Left forelimb (tissue), 1 donor: ENCODE measurements at places on chromosomes 3 and 15.

DNA sequence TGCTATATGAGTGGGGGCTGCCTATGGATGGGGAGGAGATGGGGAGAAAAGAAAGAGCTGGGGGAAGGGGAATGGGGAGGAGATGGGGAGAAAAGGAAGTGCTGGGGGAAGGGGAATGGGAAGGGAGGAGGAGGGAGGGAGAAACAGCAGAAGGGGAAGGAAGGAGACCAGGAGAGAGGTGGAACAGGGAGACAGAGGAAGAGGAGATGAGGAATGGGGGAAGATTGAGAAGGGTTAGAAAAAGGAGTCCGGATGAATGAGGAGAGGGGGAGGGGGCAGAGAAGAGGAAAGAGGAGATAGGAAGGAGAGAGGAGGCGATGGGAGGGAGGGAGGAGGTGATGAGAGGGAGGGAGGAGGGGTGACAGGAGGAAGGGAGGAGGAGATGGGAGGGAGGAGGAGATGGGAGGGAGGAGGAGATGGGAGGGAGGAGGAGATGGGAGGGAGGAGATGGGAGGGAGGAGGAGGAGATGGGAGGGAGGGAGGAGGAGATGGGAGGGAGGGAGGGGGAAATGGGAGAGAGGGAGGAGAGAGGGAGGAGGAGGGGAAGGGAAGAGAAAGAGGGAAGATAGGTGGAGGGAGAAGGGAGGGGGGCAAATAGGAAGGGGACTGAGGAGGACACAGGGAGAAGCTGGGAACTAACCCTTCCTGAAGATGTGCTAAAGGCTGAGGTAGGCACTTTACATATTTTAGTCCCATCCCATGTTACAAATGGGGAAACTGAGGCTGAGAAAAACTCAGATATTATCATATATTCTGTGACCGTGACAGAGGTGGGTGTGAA lies 6.6 kb upstream of the BCL2L10 start:
- no peak for DNase-seq

DNA sequence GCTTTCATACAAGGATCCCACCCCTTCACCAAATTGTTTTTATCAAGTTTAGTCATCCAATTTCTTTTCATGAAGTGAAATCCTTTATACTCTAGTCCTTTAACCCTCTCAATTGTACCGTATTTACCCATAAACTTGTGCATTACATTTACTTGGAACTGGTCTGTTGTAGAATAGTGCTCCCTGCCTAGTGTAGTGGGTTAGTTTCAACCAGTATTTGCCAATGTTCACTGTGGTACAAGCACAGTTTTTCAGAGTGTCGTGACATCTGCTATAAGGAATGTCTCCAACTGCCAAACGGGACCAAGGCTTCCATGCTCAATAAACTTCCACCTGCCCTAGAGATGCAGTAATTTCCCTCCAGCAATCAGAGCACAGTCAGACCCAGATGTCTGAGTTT lies 211.9 kb downstream of the KCNAB1 start:
- DNase-seq = no peak

GRCh38 chr3:74410276-74410941 lies 204.1 kb downstream of the CNTN3 start:
- DNase-seq = no peak

DNA sequence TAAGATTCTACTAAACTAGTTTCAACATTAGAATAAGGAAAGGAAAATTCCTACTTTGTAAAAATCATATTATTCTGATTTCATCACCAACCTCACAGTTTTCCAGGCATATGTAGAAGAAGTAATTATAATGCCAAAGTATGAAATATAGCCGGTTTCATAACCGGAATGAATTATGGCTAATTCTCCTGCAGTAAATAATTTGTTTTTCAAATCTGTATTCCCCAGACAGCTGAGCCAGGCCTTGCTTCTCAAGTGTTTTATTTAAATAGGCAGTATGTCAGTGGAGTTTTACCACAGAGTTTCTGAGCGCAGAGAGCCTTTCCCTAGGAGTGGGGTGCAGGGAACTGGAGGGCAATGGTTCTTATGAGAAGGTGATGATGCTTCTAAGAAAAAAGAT lies 8.7 kb upstream of the CPA3 start:
- no peak for DNase-seq

GRCh38 chr3:16897254-16897926 lies 12.6 kb downstream of the PLCL2 start:
- DNase-seq = no peak

- no peak for DNase-seq
Measured at GRCh38 chr15:49462232-49462844, 39.3 kb downstream of the FGF7 start.

- no peak for DNase-seq
Measured at GRCh38 chr3:30513374-30514152, 92.8 kb upstream of the TGFBR2 start.

DNA sequence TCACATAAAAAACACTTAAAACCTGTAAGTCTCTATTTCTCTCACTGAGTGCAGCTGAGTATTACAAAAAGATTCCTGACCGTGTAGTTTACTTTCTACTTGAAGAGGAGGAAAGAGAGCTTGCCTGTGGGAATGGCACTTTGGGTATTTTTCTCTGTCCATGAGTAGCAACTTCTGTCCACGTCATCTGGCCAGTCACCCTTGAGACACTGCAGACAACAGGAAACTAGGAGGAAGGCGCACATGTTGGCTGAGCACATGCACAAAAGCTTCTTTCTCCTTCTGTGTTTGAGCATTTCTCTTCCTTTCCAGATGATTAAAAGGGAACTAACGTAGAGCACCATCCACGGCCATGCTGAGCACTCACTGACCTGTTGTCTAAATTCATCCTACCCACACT lies 19.7 kb downstream of the STARD5 start:
- DNase-seq = peak; percentile 28

DNA sequence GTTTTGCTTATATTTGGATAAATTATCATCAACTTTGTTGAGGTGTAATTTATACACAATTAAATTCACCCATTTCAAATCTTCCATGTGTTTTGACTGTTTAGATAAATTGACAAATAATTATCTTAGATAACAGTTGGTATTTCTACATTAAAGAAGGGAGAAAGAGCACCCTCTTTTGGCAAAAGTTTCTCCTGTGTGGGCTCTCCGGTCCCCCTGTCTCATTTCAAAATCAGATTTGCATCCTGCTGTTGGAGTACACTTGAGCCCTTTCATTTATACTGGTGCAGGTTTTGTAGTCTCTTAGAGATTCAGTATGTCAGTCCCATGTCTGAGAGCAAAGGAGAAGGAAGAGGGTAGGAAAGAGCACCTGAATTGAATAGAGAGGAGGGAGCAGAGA lies 49.4 kb downstream of the NKIRAS1 start:
- no peak for DNase-seq

GRCh38 chr15:45030743-45031142 lies 7.7 kb downstream of the SORD start:
- DNase-seq = no peak

DNA sequence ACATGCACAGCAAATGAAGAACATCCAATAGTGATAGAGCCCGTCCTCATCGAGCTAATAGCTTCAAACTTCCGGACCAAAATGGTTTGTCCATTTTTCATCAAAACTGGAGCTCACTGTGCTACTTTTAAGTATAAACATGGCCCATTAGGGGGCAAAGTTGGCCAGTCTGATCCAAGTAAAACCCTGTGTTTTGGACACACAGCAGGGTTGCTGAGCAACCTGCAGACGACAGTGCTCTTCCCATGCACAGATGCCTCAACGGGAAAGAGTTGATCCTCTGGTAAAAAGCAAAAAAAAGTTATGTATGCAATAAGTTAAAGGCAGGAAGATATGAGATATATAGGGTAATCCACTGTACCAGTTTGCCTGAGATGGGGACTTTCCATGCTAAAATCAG lies 244.0 kb upstream of the THBS1 start:
- no peak for DNase-seq

- DNase-seq = no peak
Measured at GRCh38 chr3:44894485-44894884, 20.1 kb downstream of the TGM4 start.

- no peak for DNase-seq
Measured at GRCh38 chr3:23162934-23163333, 40.2 kb upstream of the UBE2E2 start.

DNA sequence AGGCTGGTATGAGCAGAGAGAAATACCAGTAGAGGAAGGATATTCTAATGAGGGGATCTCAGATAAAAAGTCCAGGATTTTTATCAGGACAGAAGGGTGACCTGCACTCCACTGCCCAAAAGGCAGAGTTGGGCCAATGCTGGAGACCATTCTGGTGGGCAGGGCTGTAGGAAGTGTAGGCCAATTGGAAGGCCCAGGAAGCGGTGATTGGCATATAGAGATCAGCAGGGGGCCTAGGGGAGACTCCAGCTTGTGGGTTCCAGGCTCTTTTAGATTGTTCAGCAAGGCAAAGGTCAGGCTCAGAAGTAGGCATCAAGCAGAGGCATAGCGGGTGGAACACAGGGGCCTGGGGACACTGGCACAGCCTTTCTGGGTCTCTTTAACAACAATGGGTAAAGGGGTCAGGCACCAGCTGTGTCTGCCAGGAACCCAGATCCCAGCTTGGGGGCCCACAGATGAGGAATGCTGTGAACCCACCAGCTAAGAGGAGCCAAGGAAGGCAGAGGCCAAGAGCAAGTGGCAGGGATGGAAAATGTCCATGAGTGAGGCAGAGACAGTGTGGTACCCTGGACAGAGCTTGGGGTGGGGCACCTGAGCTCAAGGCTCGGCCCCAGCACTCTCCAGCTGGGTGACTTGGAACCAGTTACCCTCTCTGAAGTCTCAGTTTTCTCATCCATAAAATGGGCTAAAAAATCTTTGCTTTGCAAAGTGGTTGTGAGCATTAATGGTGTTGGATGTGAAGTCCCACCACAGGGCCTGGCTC lies 27.0 kb upstream of the RASGRF1 start:
- DNase-seq = no peak

GRCh38 chr15:62491642-62492041 lies 326.6 kb upstream of the C2CD4B start:
- no peak for DNase-seq

GRCh38 chr3:196804773-196805172 lies 62.9 kb upstream of the SENP5 start:
- DNase-seq = no peak

- DNase-seq = no peak
Measured at GRCh38 chr3:69842789-69843188, 103.5 kb downstream of the MITF start.

GRCh38 chr3:64382153-64382552 lies 156.9 kb upstream of the PRICKLE2 start:
- no peak for DNase-seq

GRCh38 chr3:126676919-126677705 lies 22.2 kb upstream of the TXNRD3 start:
- peak; percentile 44 for DNase-seq

GRCh38 chr3:123765475-123766128 lies 118.5 kb downstream of the MYLK start:
- DNase-seq = no peak

DNA sequence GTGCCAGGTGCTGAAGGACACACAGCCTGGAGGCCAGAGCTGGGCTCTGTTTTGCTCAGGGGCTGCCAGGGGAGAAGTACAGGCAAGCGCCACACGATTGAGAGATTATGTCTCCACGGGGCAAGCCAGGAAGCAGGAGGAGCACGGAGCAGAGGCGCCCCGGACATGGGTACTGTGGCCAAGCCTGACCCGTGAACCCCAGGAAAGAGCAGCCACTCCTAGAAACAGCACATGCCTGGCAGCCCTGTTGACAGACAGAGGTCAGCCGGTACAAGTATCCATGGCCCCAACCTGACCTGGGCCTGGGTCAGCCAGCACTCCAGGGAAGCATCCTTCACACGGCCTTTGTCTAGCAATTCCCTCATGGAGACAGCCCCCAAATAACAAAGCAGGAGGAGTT lies 89.4 kb downstream of the ADAMTS17 start:
- peak; percentile 50 for DNase-seq

DNA sequence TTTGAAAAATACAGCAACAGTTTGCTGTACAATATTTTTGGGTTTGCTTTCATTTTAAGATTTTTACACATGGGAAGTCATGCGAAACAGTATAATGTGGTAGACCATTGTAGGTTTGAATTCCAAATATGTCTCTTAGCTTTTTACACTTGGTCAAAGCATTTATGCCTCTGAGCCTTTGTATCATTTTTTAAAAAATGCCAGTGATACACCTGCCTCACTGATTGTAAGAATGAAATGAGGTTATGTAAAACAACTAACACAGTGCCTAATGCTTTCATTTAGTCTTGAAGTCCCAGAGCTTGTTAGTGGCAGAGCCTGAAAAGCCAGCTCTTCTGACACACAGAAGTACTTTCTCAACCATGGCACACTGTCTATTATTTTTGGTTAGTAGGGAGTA lies 202.0 kb downstream of the UBE2E2 start:
- DNase-seq = no peak

DNA sequence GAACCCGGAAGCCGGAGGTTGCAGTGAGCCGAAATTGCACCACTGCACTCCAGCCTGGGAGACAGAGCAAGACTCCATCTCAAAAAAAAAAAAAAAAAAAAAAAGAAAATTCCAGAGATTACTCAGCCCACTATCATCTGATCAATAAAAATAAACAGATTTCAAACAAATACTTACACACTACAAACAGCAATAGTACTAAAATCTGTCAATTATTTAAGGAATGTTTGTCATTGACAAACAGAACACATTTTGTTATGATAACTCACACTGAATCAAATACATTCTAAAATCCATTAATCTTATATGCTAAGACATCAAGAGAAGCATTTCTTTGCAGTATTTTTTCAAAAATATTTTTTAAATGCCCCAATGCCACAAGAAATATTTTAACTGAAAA lies 7.6 kb downstream of the MYO9A start:
- DNase-seq = no peak

GRCh38 chr15:54815556-54815955 lies 381.2 kb downstream of the RSL24D1 start:
- no peak for DNase-seq

GRCh38 chr15:84983711-84984110 lies 2.1 kb downstream of the PDE8A start:
- no peak for DNase-seq

GRCh38 chr3:122403489-122403888 lies 12.4 kb downstream of the WDR5B start:
- no peak for DNase-seq

DNA sequence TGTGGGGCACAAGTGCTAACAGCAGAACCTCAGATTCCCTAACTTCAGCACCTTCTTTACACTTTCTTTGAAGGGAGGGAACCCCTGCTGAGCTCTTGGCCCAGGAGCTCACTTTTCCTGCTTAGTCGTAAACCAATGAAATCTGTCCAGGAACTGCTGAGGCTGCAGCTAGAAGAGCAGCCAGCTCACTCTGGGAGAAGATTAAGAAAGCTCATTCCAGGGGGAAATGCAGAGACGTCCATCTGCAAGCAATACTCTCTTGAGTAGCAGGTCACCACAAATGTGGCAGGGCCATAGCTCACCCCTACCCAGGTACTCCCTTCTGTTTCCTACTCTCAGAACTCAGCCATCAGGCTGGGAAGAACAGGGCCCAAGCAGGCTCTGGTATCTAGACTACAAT lies 103.3 kb downstream of the WDR76 start:
- no peak for DNase-seq
